ENCODE measurements at places on chromosomes 6 and 20.
A peak's percentile ranks its signal among the peaks of the same experiment; 100 is the strongest.

DNA sequence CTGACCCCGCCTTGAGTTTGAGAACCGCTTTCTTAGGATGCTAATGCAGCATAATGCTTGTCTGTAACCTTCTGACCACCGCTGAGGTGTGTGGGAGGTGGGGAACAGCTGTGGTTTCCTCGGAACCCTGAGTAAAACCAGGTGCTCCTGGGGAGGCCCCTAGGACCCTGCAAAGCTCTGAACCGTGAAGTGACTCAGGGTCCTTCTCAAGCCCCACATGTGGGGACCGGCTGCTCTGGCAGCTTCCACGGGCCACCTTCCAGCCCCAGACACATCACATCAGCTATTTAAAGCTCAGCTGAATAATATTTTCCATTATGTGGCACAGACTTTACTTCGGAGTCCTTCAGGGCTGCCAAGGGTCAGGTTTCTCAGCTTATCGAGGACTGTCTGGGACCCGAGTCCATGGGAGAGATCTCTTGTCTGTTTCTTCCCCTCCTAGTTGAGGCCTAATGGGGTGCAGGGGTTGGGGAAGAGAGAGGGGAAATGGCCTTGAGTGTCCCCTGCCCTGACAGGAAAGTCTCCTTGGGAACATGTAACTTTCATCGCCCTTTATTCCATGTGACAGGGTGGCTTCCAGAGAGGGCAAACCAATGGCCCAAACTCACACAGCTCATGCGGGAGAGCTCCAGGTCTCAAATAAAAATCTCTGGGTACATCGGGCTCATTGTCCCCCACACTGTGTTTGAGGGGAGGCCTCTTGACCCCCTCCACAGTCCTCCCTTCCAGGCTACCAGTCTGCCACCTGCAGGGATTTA is 186.1 kb upstream of the SLC24A3 start:
- DNase-seq, result no peak

- peak; percentile 53 for DNase-seq
Observed at GRCh38 chr6:163427498-163428254, 13.2 kb downstream of the QKI start.

DNA sequence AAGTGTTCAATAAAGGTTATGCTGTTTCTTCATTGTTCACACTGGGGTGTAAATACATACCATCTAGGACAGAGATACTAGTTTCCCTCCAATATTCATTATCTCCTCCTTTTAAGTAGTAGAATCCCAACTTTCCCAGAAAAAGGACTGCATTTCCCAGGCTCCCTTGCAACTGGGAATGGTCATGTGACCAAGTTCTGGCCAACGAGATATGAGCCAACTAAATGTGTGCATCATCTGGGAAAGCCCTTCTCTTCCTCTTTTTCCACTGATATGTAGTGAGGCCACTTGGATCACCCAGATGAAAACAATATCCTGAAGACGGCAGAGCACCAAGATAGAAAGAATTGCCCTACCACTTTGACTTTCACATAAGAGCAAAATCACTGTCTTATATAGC is 97.9 kb upstream of the PTPRT start:
- no peak for DNase-seq

GRCh38 chr6:89412071-89413005 is at the start of gene RRAGD:
TSS of gene RRAGD (minus strand) at chr6:89412273. CDS start at chr6:89411993, 280 bp downstream.
- DNase-seq, result peak; percentile 86

- peak; percentile 28 for DNase-seq
Observed at GRCh38 chr6:161257793-161258457, 15.9 kb downstream of the AGPAT4 start.

DNA sequence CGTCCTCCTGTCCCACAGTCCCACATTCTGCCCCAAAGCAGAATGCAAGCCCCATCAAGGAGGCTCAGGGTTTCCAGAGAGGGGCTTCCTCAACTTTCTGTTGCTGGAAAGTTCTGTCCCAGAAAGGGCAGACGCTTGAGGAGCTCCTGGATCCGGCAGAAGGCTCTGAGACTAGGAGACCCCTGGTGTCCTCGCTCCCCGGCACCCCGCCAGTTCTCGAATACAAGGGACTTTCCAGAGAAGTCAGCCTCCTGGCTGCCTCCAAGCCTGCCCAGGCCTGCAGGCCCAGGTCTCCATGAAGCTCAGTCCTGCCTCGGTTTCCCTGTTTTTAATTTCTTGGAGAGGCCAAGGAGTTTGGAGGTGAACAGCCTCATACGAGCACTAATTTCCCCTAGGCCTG is 150.4 kb downstream of the CEBPB start:
- DNase-seq, result no peak

DNA sequence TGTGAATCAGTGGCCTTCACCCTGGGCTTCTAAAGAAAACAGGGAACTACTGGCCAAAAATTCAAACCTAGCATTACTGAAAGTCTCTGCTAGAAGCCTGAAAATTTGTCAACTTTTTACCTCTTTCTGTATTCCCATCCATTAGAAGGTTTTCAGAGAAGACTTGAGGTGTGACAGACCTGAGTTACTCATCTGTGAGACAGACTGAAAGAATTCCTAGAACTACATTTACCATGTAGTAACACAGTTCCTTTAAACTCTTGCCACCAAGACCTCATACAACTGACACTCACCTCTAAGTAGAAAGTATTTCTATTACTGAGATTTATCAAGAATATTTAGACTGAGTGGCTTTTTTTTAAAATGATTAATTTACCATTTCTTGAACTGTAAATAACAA is 4.5 kb downstream of the DPM1 start:
- DNase-seq, result no peak

- no peak for DNase-seq
Observed at GRCh38 chr6:157860505-157860991, 37.5 kb downstream of the SNX9 start.

DNA sequence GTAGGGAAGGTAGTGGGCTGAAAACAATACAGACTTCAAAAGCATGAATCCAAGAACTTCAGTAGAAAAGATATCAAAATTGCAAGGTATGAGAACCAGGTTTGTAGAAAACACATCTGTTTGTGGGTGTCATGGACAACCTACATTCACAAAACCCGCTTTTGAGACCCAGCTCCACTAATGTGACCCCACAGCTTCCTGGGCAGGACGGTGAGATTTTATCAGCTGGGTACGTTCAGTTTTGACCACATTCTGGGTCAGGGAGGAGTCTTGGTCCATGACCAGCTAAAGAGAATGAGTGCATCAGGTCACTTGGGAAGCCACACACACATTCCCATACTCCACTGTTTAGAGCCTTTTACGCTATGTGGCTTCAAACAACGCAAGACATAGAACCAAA is 77.1 kb downstream of the BCAS1 start:
- no peak for DNase-seq

Data from NCI-H2171 treated with DMSO at 0.1 percent for 48 hours (cell line).